ENCODE measurements at places on chromosomes 4 and X. TPM values are rescaled to one million over a fixed set of nuclear protein-coding genes. Genes with fewer than 3 reads are reported as not detected.

Gene SLC25A31
- total RNA-seq, result not detected

DNA sequence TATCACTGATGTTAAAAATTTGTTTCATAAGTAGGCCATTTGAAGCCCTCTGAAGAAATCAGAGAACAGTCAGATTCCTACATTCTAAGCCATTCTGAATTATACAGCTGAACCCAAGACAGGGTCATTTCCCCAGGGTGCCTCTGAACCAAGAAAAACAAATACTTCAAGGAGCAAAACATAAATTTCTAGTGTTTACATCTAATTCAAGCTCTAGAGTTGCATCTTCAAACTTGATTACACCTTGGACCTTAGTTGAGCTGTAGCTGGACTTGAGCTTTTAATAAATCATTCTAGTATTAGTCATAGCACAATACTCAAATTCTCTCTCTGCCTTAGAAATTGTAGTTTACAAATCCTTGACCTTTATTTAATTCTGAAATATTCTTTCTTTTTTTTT, 87.6 kb upstream of the IL15 start:
- no peak for DNase-seq
- H3K4me3 ChIP-seq, result no peak overlapping the region
- H3K4me1 ChIP-seq, result no peaks in the 10 kb centered on the region
- H3K27me3 ChIP-seq, result no peaks in the 10 kb centered on the region
- no peaks in the 10 kb centered on the region for H3K36me3 ChIP-seq
- no peak overlapping the region for H3K27ac ChIP-seq

GRCh38 chr4:187333151-187333550, 609.5 kb upstream of the FAT1 start:
- H3K4me1 ChIP-seq, result no peaks in the 10 kb centered on the region
- H3K27me3 ChIP-seq, result no peaks in the 10 kb centered on the region
- H3K27ac ChIP-seq, result no peak overlapping the region
- H3K4me3 ChIP-seq, result no peak overlapping the region

Gene ZC4H2
- total RNA-seq, result 14.6 TPM

GRCh38 chrX:6203462-6204215, 25.0 kb downstream of the NLGN4X start:
- H3K27ac ChIP-seq, result no peak overlapping the region
- no peak overlapping the region for H3K4me3 ChIP-seq
- no peaks in the 10 kb centered on the region for H3K4me1 ChIP-seq

GRCh38 chr4:125062115-125063050, 252.4 kb upstream of the FAT4 start:
- H3K27me3 ChIP-seq, result no peaks in the 10 kb centered on the region
- no peak overlapping the region for H3K4me3 ChIP-seq
- H3K27ac ChIP-seq, result no peak overlapping the region
- no peaks in the 10 kb centered on the region for H3K4me1 ChIP-seq
- no peaks in the 10 kb centered on the region for H3K36me3 ChIP-seq
